ENCODE measurements at places on chromosomes 2 and 18. TPM values are rescaled to one million over a fixed set of nuclear protein-coding genes. Genes with fewer than 3 reads are reported as not detected.

Gene NPAS2
- 8.4 TPM for polyA plus RNA-seq

Gene MIB1
- polyA plus RNA-seq: 4.5 TPM

Gene FRZB
- 21.3 TPM for polyA plus RNA-seq

DNA sequence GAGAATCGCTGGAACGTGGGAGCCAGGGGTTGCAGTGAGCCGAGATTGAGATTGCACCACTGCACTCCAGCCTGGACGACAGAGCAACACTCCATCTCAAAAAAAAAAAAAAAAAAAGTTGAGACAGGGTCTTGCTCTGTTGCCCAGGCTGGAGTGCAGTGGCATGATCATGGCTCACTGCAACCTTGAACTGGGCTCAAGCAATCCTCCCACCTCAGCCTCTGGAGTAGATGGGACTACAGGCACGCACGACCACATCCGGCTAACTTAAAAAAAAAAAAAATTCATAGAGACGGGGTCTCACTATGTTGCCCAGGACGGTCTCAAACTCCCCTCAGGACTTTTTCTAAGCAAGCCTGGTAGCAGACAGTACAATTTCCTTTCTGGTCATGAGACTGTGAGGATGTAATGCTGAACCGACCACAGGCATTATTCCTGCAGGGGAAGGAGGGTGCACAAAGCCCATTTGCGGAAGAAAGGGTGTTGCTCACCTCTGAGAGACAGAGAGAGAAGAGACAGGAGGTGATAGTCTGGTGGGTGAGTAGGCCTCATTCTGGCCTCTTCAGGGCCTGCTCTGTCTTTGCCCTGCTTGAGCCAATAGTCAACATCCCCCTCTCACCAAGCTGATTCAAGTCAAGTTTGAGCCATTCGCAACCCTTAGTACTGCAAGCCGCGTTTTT, 205.3 kb downstream of the ZFP36L2 start:
- no peak for DNase-seq

DNA sequence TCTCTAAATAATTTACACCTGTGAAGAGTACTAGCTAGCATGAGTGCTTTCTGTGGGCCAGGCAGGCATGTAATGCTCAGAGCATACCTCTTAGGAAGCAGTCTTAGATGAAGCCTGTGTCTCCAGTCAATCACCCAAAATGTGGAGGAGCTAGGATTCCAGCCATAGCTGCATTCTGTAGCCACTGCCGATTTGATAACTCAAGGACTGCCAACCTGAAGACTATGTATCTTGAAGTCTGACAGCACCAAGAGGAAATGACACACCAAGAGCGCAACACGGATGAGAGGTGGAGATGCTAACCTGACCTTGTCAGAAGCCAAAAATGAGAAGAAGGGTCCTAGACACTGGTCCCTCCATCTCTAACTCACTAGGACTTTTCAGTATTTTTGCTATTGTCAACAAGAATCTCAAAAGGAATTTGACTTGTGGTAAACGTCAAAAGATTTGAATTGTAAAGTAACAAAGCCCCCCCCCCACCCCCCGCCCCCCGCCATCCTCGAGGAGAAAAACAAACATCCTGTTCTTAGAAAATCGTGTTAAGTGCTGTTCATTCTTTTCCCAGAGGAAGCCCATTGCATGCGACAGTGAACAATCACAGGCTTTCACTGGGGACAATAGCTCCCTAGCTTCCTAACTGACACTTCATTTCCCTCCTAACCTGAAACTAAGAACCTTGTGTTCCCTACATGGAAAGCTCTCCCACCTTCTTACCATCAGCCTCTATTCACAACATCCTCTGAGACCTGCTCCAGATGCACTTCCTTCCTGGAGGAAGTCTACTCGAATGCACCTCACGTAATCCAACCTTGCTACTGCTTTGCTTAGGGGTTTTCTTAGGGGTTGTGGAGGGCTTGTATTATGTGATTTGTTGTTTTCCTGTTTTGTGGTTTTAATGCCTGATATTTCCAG, 14.7 kb downstream of the CDC42EP3 start:
- no peak for DNase-seq

- no peak for DNase-seq
These were observed 150.3 kb downstream of the NDUFA10 start for GRCh38 chr2:239874636-239875356.

- no peak for DNase-seq
These were observed 45.9 kb downstream of the PIKFYVE start for GRCh38 chr2:208311954-208312353.

- DNase-seq: no peak
These were observed 826.8 kb downstream of the TRIB2 start for GRCh38 chr2:13543550-13543949.

- no peak for DNase-seq
These were observed 435.3 kb upstream of the HNRNPA3 start for GRCh38 chr2:176777262-176777661.
